ENCODE measurements at places on chromosomes 3 and 15.

GRCh38 chr15:58083526-58083925 lies 18.0 kb upstream of the ALDH1A2 start:
- no peak for DNase-seq

DNA sequence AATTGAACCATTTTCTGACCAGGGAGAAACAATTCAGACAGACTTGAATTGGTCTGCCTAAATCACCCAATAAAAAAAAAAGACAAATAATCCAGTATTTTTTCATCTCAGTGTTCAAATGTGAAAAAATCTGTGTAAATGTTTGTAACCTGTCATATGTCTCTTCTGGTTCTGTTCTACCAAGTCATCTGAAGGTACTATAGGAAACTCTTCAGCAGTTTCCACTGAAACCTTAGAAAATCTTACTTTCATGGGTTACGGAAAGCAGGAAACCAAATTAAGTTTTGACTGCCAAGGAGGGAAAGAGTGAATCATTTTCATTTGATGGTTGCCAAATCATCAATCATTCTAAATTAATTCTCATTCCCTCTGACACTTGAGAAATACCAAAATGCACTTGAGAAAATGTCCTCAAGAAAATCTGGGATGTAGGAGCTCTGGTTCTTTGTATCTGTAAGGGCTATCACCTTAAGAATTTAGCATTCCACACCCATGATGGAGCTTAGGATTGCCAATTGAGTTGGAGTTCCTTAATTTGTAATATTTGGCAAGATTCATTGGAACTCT lies 278.2 kb upstream of the KCNH8 start:
- DNase-seq: no peak

DNA sequence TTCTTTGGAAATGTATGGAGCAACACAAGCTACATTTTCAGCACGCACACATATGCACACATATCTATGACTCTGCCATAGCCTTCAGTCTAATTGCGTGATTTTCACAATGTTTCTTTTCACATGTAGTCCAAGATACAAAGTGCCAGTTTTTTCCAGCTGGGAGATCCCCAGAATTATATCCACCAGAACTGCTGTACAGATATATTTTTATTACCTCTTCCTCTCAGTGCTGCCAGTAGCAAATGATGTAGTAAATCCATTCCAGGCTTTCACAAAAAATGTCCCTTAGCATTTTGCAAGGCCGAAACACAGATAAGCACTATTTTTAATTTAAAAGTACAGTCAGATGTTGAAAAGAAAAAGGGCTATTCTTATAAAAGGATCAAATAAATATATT lies 719.8 kb upstream of the SEMA6D start:
- DNase-seq: no peak

DNA sequence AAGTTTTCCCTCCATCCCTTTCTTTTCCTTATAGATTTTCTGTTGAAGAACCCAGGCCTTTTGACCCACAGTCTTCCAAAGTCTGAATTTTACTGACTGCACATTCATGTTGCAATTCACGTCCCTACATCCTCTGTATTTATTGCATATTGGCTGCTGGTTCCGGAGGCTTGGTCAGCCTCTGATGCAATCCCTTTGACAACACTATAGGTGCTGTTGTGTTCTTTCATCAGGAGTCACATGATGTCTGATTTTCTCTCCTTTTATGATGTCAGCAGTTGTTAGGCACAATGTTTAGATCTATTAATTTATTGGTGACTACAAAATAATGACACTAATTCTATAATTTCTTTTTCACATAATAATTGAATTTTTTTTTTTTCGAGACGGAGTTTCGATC lies 8.7 kb downstream of the CYP1A1 start:
- no peak for DNase-seq

GRCh38 chr3:4741404-4742307 lies 237.6 kb upstream of the BHLHE40 start:
- no peak for DNase-seq

- DNase-seq: no peak
Measured at GRCh38 chr3:141044695-141045641, 6.2 kb upstream of the SPSB4 start.
